Skin of body (tissue), 3 donors: ENCODE measurements at places on chromosomes 7 and 10. TPM values are rescaled to one million over a fixed set of nuclear protein-coding genes. Genes with fewer than 3 reads are reported as not detected.

DNA sequence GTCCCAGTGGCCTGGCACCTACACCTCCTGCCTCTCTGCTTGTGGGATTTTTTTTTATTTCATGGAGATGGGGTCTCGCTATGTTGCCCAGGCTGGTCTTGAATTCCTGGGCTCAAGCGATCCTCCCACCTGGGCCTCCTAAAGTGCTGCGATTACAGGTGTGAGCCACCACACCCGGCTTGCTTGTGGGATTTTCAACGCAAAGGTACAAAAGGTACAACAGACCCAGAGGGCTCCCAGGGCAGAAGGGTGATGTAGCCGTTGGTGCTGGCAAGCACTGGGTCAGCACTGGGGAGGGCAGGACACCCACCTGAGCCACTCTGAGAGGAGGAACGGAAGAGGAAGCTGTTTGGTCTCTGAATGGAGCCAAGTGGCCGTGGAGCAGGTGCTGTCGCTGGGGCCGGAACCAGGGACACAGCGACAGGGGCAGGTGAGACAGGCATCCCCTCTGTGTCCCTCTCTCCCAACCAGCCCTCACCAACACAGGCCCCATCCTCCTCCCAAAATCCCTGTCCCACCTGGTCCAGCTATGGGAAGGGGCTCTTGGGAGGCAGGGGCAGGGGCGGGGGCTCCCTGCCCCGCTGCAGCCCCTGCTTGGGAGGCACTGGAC, 2.8 kb upstream of the SAP25 start:
- DNase-seq, result no peak

DNA sequence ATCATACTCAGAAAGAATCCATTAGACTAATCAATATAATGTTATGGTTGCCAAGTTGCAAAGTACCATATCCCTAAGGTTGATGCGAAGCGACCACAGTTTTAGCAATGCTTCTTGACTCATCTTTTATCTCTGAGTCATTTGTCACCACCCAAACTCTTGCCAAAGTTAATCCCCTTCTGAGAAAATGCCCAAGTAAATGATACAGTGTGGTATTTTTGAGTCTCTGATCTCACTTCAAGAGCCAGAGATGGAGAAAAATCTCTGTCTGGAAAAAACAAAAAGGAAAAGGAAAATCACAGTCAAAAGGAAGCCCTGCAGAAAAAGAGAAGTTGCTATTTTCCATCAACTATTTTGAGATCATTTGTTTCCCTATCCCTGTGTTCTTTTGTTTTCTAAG, 26.7 kb upstream of the OTUD1 start:
- DNase-seq, result no peak

DNA sequence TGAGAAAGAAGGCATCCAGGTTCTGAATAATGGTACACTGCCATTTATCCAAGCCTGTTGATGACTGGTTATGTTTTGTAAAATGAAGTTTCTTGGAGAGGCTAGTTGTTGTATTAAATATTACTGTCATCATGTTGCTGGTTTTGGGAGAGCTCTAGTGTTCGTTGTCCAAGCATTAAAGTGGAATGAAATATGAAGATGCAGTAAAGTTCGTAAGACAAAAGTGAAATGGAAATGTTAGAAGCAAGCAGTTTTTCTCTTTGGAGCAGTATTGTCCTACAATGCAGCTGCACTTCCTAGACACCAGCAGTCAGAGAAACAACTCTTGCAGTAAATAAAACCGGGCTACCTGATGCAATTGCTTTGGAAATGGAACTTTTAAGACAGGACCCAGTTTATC, 156.8 kb upstream of the FZD1 start:
- DNase-seq, result peak; percentile 42

- DNase-seq, result no peak
Measured at GRCh38 chr10:34049469-34049868, 715.0 kb upstream of the NRP1 start.

GRCh38 chr7:86913709-86914108, 145.7 kb downstream of the ELAPOR2 start:
- DNase-seq, result peak; percentile 68

GRCh38 chr7:31492086-31492485, 21.8 kb upstream of the ITPRID1 start:
- DNase-seq, result no peak

- DNase-seq, result no peak
Measured at GRCh38 chr10:47239211-47239610, 60.8 kb upstream of the GDF10 start.

DNA sequence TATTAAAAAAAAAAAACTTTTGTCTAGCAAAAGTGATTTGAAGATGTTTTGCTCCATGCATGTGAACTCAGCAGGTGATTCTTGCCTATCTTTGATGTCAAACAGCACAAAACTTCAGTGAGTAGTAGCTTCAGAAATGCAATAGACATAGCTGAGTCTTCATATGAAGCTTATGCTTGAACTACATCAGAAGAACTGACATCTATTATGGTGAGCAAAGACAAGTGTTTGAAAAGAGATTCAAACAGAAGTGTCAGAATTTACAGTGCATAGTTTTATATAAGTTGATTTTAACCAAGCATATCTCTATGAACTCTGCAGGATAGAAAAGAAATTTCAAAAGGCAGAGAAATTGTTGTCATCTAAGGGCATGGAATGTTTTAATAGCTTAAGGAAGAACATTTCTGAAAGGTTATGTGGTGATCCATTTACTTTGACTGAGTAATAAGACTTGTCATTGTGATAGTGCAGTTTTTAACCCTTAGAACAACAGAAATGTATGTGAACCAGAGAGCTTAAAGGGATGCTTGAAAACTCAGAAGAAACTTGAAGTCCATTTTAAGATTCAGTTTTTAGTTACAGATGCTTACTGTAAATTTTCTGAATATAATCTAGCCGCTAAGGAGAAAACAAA, 351.4 kb downstream of the MDFIC start:
- no peak for DNase-seq

GRCh38 chr10:28853195-28853594, 175.9 kb downstream of the BAMBI start:
- DNase-seq, result no peak

GRCh38 chr7:116232920-116233319, 22.6 kb downstream of the TES start:
- DNase-seq, result no peak

DNA sequence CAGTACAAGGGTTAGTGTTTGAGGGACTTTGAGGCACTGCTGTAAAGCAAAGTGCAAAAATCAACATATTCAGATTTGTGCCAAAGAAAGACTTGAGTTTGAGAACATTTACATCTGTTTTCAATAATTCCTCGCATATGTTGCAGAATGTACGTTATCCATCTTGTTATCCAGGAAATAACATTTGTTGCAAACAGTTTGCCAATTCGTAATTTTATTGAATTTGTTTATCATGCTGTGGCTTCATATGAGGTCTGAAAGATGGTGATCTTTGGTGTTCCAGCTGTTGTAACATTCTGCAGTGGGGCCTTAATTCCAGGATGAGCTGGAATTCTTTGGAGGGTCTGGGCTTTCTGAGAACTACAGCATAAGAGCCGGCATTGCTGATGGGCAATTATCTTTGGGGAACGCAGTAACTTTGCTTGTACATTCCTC, 396.2 kb downstream of the LRMDA start:
- peak; percentile 98 for DNase-seq

- no peak for DNase-seq
Measured at GRCh38 chr10:69562731-69563254, 10.4 kb downstream of the NEUROG3 start.

DNA sequence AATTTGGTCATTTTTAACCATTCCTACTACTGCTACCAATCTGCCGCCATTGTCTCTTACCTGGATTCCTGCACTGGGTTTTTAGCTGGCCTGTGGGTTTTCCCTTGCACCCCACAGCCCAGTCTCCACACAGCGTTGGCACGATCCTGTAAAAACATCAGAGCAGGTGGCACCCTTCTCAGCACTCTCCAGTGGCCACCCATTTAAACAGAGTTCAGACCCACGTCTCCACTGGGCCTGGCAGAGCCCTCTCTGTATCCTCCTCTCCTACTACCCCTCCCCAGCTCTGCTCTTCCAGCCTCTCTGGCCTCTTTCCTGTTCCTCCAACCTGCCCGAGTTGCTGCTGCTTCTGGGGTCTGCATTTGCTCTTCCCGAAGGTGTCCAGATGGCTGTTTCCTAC, 259.4 kb downstream of the SDK1 start:
- DNase-seq, result no peak

DNA sequence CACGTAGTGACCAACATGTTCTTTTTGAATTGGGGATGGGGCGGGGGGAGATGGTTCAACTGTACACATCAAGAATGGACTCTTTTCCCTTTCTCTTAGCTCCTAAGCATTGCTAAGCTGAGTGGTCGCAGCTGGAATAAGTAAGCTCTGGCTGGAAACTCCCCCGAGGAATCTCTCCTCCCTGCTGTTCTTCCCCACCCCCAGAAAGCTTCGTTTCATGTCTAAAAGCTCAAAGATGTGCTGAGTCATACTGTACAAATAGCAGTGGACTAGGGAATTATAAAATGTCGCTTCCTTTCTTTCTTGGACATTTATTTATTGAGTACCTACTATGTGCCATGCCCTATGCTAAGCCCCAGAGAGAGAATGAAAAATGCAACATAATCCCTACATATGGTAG, 191.1 kb upstream of the ADO start:
- no peak for DNase-seq

- no peak for DNase-seq
Measured at GRCh38 chr10:97805096-97805884, 33.5 kb upstream of the SFRP5 start.

GRCh38 chr10:36042135-36042534, 400.0 kb upstream of the FZD8 start:
- no peak for DNase-seq

- DNase-seq, result no peak
Measured at GRCh38 chr10:69994262-69994661, 58.4 kb upstream of the MACROH2A2 start.

GRCh38 chr10:6507311-6507710, 72.8 kb downstream of the PRKCQ start:
- DNase-seq, result no peak

DNA sequence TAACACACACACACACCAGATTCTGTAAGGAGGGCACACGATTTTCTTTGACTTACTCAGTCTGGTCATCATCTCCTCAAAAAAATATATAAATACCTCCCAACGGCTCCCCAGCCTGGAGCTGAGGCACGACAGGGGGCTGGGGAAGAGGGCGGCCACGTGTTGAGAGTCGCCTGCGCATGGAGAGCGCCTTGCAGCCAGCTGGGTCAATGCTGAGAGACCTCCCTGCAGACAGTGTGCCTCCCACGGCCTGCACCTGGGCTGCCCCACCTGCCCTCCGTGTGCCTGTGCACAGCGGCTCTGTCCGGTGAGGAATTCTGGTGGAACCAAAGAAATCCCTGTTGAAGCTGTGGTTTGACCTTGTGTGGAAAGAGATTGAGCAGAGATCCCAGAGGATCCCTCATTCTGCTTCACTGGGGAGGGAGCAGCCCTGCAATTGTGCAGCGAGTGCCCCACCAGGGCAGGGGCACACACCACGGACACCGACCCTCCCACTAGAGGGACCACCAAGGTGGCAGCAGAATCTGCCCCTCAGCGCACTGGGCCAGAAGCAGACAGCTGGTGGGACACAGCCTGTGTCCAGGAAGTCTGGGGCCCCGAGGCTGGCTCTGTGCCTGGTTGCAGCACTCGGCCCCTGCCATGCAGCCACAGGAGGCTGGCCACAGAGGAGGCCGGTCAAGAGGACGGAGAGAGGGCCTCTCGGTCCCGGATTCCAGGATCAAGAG, 150.5 kb upstream of the PPP2R2D start:
- DNase-seq, result no peak

CALCR gene
- total RNA-seq, result 0.49 TPM

LEP gene
- total RNA-seq, result 0.59 TPM

NYAP1 gene
- total RNA-seq, result 1.7 TPM

TAS2R3 gene
- 3.6 TPM for total RNA-seq

ASB15 gene
- 0.59 TPM for total RNA-seq

AMZ1 gene
- total RNA-seq, result 0.30 TPM

GSTO2 gene
- 6.3 TPM for total RNA-seq
